ENCODE measurements at places on chromosomes 6 and 20.

DNA sequence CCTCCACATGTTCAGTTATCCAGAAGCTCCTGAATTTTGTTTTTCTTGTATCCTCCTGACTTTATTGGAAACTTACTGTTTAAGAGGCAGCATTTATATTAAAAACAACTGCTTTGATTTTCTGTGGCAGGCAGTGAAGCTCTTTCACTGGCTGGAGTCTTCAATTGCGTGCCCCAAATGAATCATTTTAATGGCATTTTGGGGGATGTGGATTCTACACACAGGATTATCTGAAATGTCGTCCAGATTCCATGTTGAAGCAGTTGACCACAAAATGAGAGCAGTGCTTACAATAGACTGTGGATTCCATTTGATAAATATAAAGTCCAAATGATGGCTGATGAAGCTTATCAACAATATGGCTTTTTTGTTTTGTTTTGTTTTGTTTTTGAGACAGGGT, 41.0 kb upstream of the HIVEP1 start:
- DNase-seq, result peak; percentile 19

DNA sequence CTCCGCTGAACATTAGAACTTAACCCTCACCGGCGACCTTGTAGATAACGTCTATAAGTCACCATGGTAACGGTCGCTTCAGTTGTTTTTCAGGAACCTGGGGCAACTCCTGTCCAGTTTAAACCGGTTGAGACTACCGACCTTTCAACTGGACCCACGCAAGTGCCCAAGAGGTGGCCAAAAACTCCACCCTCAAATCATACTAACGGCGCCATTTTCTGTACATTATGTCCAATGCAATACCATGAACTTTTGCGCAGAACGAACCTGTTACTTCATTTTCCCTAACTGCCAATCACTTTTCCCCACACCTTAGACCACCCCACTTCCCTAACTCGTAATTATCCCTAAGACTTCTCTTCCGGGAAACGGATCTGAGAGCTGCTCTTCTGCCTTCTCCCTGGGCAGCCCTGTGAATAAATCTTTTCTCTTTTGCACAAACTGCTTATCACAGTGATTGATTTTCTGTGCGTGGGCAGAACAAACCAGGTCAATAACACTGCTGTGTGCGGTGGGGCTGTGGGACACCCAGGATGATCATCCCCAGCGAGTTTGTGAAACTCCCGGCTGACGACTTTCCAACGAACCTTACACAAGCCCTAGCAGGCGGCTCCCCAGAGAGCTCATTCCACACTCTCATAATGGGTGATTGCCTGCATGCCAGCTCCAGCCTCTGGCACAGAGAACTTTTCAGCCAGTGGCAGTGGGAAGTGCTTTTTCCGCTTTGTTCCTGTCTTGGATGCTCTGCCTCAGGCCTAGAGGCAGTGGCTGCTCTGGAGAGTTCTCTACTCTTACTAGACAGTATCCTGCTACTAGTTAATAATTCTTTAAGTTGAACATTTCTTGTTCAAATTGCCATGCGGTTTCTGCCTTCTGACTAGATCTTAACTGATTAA, 28.6 kb downstream of the GPX5 start:
- DNase-seq, result no peak

DNA sequence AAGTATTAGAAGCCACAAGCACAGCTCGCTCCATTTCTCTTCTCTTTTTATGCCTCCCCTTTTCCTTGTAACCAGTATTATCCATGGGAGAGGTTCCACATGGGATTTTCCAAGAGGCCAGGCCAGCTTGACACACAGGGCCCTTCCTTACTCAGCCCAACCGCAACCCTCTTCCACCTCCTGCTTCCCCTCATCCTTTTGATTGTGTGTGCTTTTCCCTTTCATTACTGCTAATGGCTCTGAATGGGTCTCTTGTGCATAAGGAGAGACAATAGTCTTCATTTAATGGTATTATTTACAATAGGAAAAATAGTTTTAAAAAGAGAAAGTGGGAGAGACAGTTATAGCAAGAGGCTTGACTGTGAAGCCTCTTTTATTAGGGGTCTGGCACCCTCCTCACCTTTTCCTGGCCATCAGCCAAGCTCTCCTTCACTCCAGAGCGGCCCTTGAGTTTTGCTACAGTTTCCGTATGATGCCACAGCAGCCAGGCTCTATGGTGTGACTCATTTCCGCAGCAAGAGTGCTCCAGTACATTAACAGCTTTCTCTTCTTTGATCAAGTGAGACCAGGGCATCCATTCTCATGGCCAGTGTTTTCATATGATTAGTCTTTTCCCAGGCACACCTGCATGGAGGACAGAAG, 579.5 kb downstream of the TFAP2B start:
- DNase-seq, result no peak

DNA sequence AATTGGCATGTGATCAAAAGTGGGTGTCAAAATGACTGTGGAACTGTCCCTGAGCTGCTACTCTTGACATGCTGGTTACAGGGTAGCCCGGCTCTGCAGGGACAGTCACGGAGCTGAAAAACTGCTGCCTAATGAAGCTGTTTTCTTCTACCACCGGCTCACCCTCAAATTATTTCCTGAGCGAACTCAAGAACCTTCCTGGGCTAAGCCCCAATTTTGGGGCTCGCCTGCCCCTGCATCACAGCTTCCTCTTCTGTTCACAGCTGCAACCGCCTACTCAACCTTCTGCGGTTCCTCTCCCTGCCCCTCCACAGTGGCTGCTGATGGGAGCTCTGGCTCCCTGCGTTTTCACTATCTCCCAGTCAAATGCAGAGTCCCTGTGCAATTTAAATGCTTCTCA, 110.8 kb upstream of the MLN start:
- no peak for DNase-seq

DNA sequence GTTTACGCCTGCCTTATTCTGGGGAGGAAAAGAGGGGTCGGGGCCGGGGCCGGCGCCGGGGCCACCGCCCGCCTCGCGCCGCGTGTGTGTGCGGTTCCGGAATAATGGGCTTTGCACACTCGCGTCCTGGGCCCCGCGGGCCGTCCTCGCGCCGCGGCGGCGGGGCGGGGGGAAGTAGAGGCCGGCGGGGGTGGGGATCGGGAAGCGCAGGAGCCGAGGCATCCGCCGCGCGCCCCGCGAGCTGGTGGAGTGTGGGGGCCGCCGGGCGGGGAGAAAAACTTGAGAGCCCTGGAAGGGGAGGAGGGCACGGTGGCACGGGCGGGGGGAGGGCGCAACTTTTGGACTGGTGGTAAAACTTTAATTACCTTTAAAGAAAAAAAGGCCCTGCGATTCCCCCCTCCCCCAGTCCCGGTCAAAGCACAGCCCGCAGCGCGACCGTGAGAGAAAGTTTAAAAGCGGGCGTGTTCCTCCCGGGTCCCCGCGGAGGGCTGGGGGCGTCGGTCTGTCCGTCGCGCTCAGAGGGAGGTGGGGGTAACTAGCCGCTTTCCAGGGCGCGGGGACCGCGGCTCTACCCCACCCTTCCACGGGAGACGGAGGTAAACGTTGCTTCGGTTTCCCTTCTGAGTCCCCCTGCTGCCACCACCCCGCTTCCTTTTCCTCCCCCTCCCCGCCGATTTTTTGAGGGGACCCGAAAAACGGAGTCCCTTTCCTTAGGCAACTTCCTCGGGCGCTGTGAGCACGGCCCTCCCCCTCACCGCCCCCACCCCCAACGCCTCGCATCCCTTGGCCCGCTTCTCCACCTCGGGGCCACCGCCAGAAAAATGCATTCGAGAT, 1.9 kb downstream of the L3MBTL3 start:
- peak; percentile 18 for DNase-seq

- no peak for DNase-seq
Measured at GRCh38 chr6:43834528-43835155, 64.6 kb downstream of the VEGFA start.

DNA sequence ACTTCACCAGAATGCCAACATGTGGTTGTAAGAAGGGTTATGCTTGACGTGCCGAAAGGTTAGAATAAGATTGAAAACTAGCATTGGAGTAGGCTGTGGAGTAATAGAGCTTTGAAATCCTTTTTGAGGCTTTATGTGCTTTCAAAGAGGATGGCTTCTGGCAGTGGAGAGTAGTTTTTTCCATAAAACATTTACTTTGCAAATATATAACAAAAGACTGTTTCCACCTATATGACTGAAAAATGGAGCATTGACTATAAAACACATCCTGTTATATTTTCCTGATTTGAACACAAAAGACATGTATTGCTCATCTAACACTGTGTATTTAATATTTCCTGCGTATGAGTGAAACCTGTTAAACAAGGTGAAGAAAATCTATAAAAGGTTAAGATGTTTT, 38.8 kb downstream of the ZFAND3 start:
- no peak for DNase-seq
